ENCODE measurements at places on chromosomes 2 and 18.

GRCh38 chr2:66501267-66501666 is 66.3 kb downstream of the MEIS1 start:
- DNase-seq = no peak

DNA sequence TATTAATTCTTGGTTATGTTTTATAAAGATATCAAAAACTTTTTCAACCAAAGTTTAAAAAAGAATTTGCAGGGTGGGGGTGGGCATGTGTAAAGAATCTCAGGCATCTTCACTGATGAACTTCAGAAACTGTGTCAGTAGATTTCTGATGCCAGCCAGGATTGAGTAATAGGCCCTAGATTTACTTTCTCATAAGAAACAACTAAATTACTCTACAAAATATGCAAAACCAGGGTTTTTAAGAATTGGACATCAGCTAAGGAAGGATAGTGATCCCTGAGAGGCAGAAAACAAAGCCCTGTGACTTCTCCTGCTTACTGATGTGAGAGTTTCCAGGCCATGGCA is 11.9 kb upstream of the IL1R1 start:
- DNase-seq = peak; percentile 65

DNA sequence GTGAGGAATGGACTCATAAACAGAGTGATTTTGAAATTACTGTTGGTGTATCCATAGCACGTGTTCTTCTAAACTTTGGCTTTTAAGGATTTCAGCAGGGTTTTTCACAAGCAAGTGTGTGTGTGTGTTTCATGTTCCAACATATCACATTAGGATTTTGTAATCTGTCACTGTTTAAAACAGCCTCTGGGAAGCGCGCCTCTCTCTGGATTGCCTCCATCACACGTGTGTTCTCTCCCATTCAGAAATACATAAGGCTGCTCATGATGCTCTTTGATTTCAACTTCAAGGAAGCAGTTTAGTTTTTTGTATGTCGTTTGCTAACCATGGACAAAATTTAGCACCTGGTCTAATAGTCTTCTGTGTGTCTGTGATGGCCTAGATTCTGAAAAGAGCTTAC is 370.4 kb downstream of the MTX2 start:
- DNase-seq = no peak

DNA sequence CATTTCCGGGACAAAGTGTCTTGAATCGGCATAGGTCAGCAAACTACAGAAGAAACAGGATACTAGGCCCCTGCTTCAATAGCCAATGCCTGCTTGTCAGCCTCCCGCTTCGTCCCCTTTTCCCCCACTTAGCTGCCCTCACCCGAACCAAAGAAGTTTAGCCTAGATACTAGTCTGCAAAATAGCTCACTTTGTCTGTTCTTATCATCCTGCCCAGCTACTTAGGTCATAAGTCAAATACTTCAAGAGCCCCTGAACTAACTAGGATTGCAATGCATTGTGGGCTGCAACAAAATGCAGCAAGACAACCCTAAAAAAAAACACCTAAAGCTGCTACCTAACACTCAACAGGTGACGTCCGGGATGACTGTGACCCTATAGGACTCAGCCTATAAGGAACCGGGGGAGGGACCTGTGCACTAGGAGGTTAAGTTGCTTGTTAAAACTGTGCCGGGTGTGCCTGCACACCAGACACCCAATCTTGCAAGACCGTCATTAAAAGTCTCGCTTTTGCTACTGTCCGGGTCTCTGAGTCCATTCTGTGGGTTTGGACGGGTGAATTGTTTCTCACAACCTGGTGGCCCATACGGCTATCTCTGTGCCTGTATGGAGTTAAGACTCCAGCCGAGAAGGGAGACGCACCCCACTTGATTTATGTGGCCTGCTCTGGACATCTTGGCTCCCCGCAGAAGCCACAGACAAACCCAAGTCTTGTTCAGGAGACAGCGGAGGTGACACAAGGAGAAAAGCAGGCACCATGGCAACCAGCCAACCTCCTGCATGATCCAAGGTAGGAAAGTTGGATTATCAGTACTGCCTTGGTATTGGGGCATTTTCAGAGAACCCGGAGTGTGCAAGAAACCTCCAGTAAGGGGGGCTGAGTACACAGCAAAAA is 105.9 kb downstream of the HIBCH start:
- no peak for DNase-seq

DNA sequence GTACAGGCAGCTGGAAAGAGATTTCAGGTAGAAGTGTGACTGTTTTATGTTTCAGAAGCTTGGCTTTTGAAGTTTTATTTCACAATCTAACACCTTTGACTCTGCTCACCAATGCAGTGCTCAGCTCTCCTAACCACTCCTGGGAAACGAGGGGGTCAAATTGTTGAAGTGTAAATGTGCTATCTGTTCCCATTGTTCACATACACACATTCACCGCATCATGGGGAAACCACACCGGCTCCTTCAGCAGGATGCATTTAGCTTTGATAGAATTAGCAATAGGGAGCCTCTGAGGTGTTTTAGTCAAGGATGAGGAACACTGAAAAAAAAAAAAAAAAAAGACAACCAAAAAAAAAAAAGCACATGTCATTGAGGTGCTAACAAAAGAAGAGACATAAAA is 13.4 kb upstream of the DLGAP1 start:
- DNase-seq = no peak

All from fibroblast of the aortic adventitia (primary cell).